ENCODE measurements at places on chromosomes 13 and 19.

DNA sequence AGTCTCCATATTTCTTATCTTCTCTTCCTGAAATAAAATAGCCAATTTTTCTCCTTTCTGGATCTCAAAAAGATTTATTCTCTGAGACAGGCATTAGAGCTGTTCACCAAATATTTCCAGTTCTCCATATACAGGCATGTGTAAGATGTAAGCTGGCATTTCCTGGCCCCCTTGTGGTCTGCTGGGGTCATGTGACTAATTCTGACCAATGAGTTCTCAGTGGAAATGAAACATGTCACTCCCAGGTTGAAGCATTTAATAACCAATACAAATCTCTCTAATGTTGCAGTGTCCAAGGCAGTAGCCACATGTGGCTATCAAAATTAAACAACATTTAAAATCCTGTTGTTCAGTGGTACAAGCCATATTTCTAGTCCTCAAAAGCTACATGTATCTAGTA is 14.8 kb upstream of the CACNA1A start:
- DNase-seq, result no peak

GRCh38 chr19:2462635-2463421 is 6.1 kb upstream of the LMNB2 start:
- DNase-seq, result peak; percentile 72

- no peak for DNase-seq
Measured at GRCh38 chr13:42048342-42048683, at the start of gene DGKH. Gene DGKH, plus strand, starts transcription at chr13:42048648. Its CDS starts 126 bp downstream, at chr13:42048774.

- DNase-seq, result no peak
Measured at GRCh38 chr13:100541897-100542825, 46.4 kb downstream of the GGACT start.

DNA sequence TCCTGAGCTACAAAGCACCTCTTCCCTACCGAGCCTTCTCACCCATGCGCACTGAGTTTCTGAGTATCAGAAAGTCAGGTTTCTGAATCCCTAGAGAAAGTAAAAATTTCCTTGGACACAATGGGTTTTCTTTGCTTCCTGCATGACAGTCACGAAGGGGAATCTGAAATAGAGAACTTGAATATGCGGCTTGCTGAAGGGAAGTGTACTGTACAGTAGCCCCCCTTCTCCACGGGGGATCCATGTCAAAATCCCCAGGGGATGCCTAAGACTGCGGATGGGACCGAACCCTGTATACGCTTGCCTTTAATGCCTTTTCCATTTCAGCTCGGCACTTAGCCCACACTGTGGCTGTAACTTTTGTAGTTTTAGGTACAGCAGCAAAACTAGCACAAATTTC is 107.9 kb downstream of the GGACT start:
- DNase-seq, result no peak

- no peak for DNase-seq
Measured at GRCh38 chr13:30119476-30119875, 187.9 kb downstream of the KATNAL1 start.

GRCh38 chr13:78228940-78229339 is 310.3 kb upstream of the EDNRB start:
- no peak for DNase-seq

DNA sequence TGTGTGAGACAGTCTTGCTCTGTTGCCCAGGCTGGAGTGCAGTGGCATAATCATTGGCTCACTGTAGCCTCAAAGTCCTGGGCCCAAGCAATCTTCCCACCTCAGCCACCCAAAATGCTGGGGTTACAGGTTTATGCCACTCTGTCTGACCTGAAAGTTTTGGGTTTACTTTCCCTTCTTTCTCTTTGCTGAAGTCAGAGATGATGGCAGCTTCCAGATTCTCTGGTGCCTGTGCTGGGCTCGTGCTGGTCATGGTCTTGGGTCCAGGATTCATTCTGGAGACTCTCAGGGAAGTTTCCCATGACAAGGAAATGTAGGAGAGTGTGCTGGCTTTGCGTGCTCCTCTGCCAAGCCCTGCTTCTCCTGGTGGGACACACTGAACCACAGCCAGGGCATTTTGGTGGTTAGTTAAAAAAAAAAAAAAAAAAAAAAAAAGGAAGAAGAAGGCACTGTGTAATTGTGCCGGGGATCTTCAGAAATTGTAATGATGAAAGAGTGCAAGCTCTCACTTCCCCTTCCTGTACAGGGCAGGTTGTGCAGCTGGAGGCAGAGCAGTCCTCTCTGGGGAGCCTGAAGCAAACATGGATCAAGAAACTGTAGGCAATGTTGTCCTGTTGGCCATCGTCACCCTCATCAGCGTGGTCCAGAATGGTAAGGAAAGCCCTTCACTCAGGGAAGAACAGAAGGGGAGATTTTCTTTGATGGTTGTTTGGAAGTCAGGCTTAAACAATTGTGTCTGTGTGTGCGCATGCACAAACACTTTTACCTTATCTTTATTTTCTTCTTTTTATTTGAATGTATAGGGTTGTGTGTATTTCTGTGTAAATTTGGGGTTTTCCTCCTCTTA is at the start of gene ALOX5AP:
Gene ALOX5AP, plus strand, starts transcription at position 519 of the 847 bp plus-strand sequence. Its CDS starts 63 bp downstream, at position 582.
- no peak for DNase-seq

DNA sequence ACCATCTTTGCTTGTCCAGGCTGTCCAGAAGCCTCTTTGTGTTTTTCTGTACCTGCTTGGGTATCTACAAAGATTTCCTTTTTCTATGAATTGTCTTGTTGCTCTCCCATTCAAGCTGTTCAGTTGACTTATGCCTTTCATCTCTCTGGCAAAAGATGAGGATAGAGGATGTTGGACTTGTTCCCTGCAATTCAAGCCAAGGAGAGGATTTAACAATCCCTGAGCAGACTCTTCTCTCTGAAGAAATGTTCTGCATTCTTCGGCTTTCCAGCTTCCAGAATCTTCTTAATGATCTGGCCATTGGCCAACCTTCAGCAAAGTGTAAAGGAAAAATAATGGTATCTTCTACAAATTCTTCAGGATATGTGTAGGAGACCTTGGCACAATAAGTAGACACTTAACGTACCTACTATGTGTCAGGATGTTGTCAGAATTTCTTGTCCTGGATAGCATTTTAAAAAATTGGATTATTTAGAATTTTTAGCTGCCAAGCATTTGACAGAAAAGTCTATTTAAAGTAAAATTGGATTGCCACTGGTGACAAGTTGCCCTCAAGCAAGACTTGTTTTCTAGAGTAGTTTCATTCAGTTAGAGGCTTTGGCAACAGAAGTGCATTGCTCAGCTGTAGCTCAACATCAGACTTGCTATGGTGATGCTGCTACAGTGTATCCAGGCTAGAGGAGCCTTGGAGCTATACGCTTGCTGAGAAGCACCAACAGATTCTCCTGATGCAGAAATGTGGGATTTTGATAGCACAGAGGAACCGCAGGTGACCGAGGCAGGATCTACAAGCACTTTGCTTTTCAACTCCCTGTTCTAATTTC is 455.7 kb downstream of the SUCLA2 start:
- no peak for DNase-seq

DNA sequence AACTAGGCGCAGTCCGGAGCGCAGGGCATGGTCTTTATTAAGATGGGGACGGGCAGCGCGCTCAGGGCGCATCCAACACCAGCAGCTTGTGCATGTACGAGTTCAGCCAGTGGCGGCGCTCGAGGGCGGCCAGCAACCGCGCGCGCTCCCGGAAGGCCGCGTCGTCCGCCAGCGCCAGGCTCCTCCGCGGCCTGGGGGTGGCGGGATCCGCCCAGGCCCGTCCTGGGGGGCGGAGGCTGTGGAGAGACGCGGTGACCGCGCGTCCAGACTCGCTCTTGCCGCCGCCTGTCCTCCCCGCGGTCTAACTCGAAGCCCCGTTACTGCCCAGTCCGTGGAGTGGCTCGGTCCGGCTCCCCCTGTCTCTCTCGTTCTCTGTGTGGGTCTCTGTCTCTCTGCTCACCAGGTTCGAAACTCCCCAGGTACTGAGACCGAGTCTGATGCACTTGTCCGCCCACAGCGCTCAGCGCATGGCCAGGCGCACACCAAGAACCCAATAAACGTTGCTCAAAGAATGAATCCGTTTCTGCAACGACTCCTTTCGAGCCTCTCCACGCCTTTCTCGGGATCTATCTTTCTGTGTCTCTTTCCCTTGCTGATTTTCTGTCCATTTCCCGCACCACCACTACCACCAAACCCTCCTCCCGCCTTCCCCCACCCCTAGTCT is 702 bp downstream of the PTH2 start:
- DNase-seq, result peak; percentile 56

DNA sequence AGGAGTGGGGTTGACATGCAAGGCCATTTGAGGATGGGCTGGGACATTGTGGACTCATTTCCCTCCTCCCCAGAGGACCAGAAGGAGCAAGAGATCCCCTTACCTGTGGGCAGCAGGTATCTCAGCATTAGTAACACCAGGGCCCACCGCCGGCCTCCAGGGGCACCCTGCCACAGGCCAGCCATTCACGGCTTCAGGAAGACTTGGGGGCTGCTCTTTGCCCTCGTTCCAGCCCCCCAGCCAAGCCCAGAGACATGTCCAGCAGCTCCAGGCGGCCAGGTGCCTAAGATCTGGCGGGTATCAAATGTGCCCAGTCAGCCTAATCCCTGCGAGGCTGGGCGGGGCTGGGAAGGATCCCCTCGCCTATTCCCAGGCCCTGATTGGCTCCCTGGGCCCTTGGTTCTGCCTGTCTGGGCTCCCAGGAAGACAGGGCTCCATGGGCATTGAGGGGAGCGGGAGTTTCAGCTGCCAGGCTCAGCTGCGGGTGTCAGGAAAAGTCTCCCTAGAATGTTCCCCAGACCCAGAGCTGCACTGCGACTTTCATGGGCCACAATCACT is 21.3 kb upstream of the OR1M1 start:
- DNase-seq, result no peak

DNA sequence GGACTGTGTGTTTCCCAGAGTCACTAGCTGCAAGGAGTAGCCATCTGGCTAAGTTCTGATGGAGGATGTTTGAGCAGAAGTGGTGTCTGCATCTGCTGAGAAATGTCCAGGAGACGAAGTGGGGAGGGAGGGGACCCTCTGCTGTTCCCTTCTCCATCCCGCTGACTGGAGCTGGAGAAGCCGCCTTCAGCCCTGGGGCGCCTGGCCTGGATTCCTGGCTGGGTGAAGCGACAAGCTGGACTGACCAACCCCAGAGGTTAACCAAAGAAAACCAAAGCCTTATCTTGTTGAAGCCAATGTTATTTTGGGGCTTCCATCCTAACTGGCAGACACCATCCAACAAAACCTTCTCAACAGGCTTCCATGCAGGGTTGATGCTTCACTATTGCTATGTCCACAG is 67.6 kb downstream of the SLC7A1 start:
- no peak for DNase-seq

Data from neural crest cell (in vitro differentiated cells).